SW 1271 (cell line): ENCODE measurements at places on chromosomes 12 and 14.

DNA sequence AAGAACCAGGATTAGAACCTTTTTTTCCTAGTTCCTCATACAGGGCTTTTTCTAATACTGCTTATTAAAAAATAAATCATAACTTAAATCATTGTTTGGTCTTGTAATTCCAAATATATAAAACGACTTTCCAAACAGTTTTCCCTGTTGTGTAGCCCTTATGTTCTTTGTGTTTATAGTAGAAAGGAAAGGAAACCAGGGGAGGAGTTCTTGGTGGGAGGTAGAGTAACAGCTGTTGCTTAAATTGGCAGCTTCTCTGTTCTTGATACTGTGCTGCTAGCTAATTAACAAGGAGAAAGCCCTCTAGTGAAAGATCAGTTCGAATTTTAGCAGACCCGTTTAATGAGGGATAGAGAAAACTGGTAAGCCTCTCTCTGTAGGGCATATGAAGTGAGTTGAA, 15.0 kb downstream of the SRP54 start:
- DNase-seq: no peak

GRCh38 chr14:90858511-90858910, 42.3 kb upstream of the TTC7B start:
- DNase-seq: no peak

DNA sequence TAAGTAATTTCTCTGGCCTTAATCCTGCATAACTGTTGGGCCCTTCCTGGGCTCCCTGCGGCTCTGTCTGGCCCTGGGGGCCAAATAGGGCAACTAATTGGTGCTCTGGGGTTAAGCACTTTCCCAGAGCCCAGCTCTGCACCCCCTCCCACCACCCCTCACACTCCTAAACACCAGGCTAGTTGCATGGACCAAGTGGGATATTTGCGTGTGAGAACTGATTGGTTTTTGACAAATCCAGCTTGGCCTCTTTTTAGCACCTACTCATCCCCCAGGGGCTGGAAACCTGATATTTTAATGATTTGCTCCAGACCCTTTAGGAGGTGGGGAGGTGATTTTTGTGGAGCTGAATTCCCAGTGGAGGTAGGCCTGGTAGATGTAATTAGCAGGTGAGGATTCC, 91.9 kb downstream of the DICER1 start:
- no peak for DNase-seq

DNA sequence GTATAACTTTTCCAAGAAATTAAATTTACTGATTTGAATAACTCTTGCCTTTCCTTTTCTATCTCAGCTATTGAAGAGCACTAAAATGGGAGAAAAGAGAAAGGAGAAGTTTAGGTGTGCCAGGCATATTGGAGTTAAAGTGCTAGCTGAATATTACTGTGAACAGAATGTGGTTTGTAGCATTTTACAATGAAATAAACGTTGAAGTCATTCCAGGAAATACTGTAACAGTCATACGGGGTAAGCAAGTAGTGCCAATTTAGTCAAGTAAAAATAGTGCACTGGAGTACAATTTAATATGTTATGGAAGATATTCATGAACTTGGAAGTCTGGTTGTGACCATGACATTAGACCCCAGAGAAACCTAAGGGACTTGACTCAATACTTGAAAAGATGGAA, 62.1 kb downstream of the E2F7 start:
- no peak for DNase-seq

DNA sequence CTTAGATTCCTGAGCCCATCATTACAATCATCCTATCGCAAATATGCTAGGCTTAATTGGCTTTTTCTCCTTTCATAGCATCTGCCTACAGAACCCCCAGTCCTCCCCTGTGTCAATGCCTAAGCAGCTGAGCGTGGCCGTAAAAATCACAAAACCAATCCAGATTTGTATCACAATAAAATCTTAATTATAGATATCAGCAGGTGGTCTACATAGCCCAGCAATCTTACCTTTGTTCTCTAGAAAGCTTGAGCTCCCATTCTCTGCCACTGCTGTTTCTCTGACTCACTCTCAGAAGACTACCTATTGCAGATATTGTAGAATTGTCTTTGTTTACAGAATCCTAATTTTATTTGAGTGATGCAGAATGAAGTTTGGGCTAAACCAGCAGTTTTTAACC, 37.9 kb upstream of the PPM1A start:
- no peak for DNase-seq

DNA sequence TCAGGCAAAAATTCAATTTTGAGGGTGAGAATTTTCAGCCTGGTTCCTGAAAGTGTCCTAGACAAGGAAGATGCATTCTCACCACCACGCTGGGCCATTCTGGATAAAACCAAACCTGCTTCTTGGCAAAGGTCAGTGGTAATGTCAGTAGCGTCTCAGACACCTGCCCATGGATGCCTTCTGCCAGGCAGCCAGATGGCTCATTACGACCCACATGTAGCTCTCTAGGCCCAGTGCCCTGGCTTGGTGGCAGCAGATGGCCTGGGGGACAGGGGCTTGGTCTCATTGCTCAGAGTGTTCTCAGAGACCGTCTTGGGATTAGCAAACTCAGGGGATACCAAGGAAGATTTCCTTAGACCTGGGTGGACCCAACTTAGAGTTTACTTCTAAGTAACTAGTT, 105.1 kb downstream of the ARF6 start:
- no peak for DNase-seq

DNA sequence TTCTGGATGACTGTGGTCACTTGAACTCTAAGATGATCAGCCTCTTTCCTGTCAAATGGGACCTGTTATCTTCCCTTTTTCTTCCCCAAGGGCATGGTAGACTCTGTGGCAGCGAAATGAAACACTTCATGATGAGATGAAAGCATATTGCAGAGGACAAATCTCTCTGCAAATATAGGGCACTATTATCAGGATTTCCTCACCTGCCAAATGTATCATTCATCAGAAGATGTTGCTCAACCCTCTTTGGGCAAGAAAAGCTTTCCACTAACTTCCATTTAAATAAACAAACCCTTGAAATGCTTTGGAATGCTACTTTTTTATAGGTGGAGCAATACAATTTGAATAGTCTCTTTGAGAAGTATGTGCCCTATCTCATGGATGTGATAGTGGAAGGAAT, 105.0 kb downstream of the DNAH10 start:
- DNase-seq: no peak
